ENCODE measurements at places on chromosomes 16 and 17. TPM values are rescaled to one million over a fixed set of nuclear protein-coding genes. Genes with fewer than 3 reads are reported as not detected.
A peak's percentile ranks its signal among the peaks of the same experiment; 100 is the strongest.

GRCh38 chr17:40316571-40317344 lies 7.8 kb downstream of the RARA start:
- peak; percentile 88 for DNase-seq

DNA sequence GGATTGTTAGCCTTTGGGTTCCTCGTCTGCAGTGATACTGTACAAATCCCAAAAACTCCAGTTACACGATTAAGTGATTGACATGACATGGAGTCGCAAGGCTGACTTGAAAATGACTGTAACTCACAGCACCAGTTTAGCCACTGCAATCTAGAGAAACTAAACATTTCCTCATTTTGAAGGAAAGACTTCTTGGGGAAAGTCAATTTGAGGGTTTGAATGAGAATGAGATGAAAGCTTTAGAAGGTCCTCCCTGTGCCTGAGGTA lies 4.8 kb downstream of the BANP start:
- no peak for DNase-seq

DNA sequence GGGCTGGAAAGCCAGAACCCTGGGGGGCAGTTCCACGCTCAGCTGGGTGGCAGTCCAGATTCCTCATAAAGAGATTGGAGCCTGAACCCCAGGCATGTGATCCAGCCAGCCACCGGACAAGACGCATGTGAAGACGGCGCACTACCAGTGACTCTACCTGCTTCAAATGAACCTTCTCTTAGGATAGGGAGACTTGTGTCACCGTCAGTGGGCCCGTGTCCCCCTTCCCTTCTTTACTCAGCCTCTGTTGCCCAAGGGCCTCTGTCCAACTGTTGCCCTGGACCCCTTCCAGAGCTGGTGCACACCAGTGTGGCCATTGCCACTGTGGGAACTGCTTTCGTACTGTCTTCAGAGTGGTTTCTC lies 18.2 kb downstream of the CLUAP1 start:
- no peak for DNase-seq

Gene KRT10
- 81.9 TPM for polyA plus RNA-seq

Gene STX1B
- polyA plus RNA-seq = 0.22 TPM

Gene MYH8
- polyA plus RNA-seq = not detected

Gene IGSF6
- polyA plus RNA-seq = 0.91 TPM
